ENCODE measurements at places on chromosomes 16 and 17.

GRCh38 chr17:74603746-74604145 lies 11.7 kb upstream of the CD300LD start:
- no peak for DNase-seq

- no peak for DNase-seq
These were observed 391.1 kb downstream of the KCNJ2 start for GRCh38 chr17:70560471-70560870.

GRCh38 chr16:57374067-57374534 lies 1.8 kb downstream of the CX3CL1 start:
- peak; percentile 66 for DNase-seq

- peak; percentile 31 for DNase-seq
These were observed 172.0 kb downstream of the AXIN2 start for GRCh38 chr17:65389426-65389825.

DNA sequence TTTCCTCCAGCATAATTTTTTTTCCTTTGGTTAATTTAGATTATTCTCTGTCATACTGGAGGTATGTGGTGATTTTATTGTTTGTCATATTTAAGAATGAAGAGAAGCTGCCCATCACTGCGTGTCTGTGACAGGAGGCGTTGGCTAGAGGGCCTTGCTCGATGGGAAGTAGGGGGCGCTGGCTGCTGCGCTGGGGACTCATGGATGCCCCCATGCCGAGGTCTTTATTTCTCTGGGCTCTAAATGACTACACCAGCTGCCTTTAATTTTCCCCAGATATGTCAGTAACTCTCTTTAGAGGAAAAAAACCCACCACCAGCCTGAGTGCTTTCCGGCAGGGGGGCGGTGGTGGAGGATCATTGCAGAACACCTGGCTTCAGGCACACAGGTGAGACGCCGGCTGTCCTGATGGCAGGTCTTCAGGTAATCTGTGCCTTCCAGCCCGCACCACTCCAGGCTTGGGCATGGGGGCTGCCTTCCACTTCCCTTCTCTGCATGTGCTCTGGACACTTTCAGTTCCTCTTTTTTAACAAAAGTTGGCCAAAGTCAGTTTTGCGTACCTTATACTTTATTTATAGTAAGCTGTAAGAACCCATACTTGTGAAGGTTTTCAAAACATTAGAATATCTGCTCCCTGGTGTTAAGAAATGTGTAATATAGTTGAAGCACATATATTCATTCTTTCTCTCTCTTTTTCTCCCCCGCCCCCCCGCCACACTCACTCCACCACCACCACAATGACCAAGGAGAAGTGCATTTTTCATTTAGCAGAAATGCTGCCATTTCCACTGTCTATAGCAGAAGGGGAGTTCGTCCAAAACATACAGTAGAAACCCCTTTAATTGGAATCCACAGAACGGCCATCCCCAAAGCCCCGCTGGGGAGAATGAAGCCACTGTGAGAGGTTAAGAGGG lies 192.7 kb downstream of the RPTOR start:
- no peak for DNase-seq

GRCh38 chr17:75524970-75525805 lies at the start of gene LLGL2:
TSS of gene LLGL2 (plus strand) at chr17:75525697. CDS start at chr17:75543427, 17,730 bp downstream.
- DNase-seq, result peak; percentile 38

- DNase-seq, result no peak
These were observed 5.8 kb upstream of the RPRML start for GRCh38 chr17:46984892-46985291.

DNA sequence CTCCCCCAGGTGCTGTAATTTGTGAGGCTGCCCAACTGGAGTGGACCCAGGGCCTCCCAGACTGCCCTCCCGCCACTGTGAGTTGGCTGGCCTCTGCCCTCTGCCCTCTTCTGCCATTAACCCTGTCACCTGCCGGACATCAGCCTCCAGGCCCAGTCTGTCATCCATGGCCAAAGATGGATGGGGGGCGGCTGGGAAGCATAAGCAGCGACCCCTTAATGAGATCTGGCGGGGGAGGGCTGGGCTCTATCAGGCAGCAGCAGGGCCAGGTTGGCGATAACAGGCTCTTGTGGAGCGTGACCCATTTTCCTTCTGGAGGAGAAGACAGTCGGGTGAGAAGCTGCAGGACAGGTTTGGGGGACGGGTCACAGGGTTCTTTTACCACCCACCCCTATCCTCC lies 25.3 kb downstream of the CDK5RAP3 start:
- DNase-seq, result no peak

DNA sequence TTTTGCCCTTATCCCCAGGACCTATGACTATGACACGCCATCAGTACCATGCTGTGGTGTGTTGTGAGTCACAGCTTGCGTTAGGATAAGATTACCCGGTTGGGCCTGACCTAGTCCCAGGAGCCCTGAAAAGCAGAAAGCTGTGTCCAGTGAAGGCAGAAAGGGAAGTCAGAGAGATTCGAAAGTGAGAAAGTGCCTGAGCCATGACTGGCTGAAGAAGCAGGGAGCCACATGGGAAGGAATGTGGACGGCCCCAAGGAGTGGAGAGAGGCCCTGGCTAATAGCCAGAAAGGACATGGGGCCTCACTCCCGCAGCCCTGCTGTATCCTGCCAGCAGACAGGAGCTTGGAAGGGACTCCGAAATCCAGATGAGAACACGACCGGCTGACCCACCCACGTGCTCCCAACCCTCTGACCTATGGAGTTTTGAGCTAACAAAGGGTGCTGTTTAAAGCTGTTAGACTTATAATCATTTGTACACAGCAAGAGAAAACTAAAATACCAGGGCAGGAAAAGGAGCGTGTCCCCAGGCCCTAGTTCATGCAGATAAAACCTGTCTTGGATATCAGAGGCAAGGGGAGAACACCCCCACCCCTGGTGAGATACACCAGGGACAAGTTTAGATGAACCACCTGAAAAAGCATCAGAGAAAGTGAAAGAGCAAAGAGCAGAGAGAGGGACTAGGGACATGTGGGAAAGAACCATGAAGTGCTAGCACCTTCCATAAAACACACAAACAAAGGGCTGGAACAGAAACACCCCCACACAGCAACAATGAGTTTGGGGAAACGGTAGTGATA lies 115.3 kb downstream of the SLC39A11 start:
- peak; percentile 94 for DNase-seq

DNA sequence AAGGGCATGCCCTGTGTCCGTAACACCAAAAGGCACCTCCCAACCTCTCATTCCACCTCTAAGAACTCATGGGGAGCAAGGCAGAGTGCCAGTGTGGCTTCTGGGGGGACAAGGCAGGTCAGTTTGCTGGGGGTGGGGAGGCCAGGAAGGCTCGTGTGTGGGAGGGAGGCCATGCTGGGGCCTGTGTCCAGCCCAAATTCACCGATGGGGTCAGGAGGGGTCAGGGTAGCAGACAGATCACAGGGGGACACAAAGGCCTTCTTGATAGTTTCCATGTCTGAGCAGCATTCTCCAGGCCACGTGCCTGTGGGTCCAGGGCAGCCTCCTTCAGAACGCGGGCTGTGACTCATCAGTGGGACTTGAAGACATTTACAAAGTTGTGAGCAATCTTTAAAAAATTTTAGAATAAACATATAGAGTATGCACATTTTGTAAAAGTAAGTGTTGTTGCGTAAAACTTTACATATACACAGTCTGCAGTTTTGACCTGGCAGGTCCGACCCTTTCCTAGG lies 20.9 kb downstream of the SPACA3 start:
- DNase-seq, result peak; percentile 87

- DNase-seq, result peak; percentile 97
These were observed 50.9 kb downstream of the CDH11 start for GRCh38 chr16:65070831-65071432.

DNA sequence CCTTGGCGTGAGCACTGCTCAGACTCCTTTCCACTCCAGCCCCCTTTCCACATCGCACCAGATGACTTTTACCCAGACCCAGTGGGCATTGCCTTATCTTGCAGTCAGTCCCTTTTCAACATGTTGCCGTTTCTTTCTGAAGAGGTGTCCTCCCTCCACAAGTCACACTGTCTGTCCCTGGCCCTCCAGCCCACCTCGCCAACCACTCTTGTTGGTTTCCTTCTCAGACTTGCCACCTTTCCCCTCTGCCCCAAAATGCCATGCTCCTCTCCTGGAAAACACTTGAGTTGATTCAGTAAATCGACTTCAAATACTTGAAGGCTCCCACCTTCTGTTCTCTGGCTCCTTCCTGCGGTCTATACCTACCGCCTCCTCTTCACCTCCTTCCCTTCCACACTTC lies 7.5 kb upstream of the ADAM11 start:
- DNase-seq, result no peak

DNA sequence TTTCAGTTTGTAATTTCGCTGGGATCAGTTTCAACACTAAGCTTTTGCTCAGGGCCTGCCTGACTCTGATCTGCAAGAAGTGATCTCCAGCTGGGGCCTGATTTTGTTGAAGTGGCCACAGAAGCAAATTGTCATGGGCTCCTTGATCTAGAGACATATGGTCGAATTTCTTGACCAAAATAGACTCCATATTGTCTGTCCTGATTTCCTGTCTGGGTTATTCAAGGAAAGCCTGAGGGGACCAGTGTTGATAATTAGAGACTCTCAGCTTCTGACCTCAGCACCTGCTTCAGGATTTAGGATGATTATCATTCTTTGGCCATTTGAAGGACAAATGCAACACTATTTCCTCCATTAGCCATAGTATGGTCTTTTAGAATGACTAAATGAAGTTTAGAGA lies 48.9 kb upstream of the MSI2 start:
- no peak for DNase-seq

- DNase-seq, result no peak
These were observed 44.4 kb downstream of the PIK3R5 start for GRCh38 chr17:8921147-8921546.

GRCh38 chr17:3827124-3827773 lies 18.8 kb downstream of the NCBP3 start:
- peak; percentile 84 for DNase-seq

- no peak for DNase-seq
These were observed 45.2 kb upstream of the DHX40 start for GRCh38 chr17:59520251-59520650.

GRCh38 chr16:63617990-63618763 lies 1503.7 kb downstream of the CDH11 start:
- DNase-seq, result peak; percentile 45

DNA sequence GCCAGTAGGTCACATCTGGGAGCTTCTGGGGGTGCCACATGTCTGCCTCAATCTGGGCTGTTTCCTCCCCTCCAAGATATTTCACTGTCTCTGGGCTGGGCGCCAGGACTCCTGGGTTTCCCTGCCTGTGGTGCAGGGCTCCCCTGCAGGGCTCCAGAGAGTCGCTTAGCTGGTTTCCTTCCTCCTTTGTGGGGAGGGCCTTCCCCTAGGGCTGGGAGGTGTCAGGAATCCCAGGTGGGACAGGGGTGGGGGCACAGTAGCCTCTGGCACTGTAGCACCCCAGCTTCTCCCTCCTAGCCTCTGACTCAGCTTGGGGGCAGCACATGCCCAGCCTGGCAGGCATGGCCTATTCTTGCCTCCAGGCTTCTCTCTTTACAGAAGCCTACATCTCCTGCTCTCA lies 2.6 kb downstream of the RARA start:
- no peak for DNase-seq

DNA sequence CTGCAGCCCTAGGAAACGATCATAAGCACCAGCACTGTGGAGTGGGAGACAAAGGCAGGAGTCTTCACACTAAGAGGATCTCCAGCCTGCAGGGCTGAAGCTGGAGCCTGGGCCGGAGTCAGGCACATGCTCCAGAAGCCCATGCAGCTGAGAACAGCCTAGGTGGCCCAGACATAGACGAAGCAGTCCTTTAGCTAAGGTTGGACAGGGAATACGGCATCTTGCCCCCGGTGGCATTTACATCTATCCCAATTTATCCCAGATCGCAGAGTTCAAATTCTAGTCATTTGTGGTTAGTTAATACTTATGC lies 13.9 kb downstream of the TSPOAP1 start:
- no peak for DNase-seq

- DNase-seq, result no peak
These were observed 30.5 kb upstream of the CACNG1 start for GRCh38 chr17:67013891-67014290.

DNA sequence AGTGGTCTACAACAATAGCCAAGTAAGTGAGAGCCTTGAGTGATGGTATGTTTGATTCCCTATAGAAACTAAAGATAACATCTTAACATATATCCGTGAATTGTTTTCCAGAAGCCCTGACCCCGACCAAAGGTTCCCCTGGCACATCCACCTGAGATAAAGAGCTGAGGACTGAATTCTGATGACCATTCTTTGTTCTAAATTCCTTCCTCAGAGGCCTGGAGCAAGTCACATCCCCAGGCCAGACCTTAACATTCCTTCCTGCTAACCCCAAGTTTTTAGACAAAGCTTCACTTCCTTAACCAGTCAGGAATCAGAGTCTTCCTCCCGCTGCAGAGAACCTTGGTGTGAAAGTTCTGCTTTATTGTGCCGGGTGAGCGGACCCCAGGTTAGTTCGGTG lies 83.3 kb downstream of the PMP22 start:
- no peak for DNase-seq

GRCh38 chr17:82802075-82802780 lies 37.6 kb downstream of the ZNF750 start:
- DNase-seq, result peak; percentile 28

- no peak for DNase-seq
These were observed 204.8 kb upstream of the CPHXL start for GRCh38 chr16:75931043-75931442.

- no peak for DNase-seq
These were observed 5.4 kb upstream of the EFCAB13 start for GRCh38 chr17:47318197-47318918.

DNA sequence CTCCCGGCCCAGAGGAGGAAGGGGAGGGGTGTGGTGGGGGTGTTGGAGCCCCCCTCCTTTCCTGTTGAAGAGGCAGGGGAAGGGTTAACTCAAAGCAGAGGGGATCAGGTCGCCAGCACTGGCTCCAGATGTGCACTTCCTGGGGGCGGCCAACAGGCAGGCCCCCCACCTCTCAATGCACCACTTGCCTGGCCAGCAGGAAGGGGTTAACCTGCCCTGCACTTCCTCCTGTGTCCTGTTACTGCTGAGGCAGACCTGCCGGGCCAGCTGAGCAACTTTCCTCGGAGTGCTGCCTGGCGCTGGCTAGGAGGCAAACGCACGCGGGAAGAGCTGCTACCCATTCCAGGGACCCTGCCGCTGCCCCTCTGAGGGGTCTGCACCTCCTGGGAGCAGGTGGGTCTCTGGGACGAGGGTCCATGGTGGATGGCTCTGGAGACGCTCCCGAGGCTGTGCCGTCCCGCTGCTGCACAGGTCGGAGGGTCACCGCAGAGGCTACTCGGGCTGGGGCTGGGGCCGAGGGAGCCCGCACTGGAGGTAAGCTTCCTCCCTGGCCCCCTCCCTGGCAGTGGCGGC lies at the start of gene EPN3:
Gene EPN3, plus strand, starts transcription at position 284 of the 573 bp plus-strand sequence. CDS start 3,822 bp downstream, outside the sequence.
- no peak for DNase-seq

DNA sequence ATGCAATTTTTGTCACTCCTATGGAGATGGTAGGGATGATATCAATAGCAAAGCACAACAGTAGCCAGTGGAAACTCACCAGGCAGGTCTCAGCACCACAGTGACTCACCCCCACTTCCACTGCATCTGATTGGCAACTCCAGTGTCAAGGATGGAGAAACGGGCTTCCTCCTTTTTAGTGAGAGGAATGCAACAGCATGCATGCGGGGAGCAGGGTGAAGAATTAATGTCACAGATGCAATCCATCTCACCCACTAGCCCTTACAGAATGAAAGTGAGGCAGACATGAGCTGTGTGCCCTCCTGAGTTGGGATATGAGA lies 467.0 kb upstream of the C16orf82 start:
- DNase-seq, result no peak

All from fibroblast of pulmonary artery (primary cell).